ENCODE measurements at places on chromosomes 4 and X. TPM values are rescaled to one million over a fixed set of nuclear protein-coding genes. Genes with fewer than 3 reads are reported as not detected.

Gene PFKFB1
- total RNA-seq: 2.3 TPM

Gene SYN1
- total RNA-seq: 4.0 TPM

Gene DOK7
- total RNA-seq: 6.3 TPM

Gene LRCH2
- 0.33 TPM for total RNA-seq

Gene REELD1
- total RNA-seq: 0.78 TPM

Gene NAT8L
- 3.6 TPM for total RNA-seq

- no peak for DNase-seq
Measured at GRCh38 chr4:41288254-41288653, 31.5 kb downstream of the UCHL1 start.

- DNase-seq: no peak
Measured at GRCh38 chr4:152581536-152582160, 45.8 kb upstream of the FBXW7 start.

- DNase-seq: no peak
Measured at GRCh38 chr4:14176613-14177012, 549.1 kb upstream of the BOD1L1 start.

GRCh38 chr4:169566021-169566818 is 46.2 kb downstream of the NEK1 start:
- DNase-seq: peak; percentile 69

DNA sequence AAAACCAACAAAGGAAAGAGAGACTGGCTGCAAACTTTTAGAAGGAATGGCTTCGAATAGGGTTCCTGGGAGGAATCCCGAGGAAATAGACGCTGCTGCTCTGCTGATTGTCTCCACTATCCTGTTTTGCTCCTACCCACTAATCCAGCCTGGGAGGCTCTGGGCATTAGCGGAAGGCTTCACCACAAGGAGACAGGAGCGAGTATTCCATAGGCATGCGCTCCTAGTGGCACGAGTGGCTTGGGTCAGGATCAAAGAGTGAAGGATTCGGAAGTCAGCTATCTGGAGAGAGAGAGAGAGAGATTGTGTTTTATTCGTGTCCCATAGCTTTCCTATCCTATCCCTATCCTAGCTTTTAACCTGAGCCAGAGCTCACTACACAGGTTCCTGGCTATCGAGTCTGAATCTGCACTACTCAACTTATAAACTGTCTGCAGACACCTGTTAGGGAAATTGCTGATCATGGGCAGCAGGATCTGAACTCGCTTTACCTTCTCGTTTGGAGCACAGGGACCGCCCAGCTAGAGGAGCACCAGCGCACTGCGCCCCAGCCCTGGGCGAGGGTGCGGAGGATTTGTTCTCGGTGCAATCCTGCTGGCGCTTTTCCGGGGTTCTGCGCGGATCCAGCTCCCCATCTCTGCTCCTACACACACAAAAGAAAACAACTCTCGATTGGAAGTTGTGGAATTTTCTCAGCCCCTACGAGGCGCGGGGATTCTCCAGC is 740 bp upstream of the NPY2R start:
- DNase-seq: peak; percentile 2

GRCh38 chr4:141668200-141668910 is 32.0 kb downstream of the IL15 start:
- DNase-seq: no peak

- no peak for DNase-seq
Measured at GRCh38 chr4:1318488-1319213, 28.4 kb upstream of the UVSSA start.

DNA sequence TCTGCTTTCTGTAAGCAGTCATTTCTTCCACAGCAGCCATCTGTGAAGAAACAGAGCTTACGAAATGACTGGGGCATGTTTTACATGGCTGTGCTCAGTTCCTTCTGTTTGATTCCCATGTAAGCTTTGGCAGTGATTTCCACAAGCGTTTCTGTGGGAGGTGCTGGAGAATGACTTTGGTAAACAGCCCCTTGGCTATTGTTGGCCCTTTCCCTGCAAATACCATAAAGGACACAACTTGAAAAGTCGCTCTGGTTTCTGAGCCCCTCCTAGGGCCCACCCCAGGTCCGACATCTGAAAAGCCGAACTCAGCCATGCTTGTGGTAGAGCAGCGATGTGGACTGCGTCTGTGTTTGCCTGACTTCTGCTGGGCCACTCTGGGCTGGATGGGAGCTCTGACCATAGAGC is 3.7 kb downstream of the LIMCH1 start:
- DNase-seq: no peak

GRCh38 chr4:20684852-20685763 is 15.2 kb upstream of the PACRGL start:
- no peak for DNase-seq

DNA sequence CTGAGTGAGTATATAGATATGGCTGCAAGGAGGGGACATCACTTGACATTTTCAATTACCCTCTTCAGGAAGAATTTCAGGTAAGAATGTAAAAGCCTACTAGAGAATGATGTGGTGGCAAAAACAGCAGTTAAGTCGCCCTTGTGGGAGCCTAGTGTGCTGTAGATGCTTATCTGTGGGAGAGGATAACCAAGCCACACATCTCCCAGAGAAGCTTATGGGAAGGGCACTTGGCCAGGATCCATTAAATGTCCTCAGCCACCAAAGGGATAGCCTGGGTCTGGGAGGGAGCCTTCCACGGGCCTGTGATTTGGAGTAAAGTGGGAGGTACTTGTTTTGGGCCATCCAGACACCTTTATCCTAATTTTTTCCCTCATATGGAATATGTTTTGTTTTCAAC is 41.3 kb upstream of the BCLAF3 start:
- DNase-seq: no peak

- DNase-seq: no peak
Measured at GRCh38 chrX:136497556-136498052, at the start of gene HTATSF1. TSS of gene HTATSF1 (plus strand) at chrX:136497592. CDS start at chrX:136497685, 93 bp downstream.

DNA sequence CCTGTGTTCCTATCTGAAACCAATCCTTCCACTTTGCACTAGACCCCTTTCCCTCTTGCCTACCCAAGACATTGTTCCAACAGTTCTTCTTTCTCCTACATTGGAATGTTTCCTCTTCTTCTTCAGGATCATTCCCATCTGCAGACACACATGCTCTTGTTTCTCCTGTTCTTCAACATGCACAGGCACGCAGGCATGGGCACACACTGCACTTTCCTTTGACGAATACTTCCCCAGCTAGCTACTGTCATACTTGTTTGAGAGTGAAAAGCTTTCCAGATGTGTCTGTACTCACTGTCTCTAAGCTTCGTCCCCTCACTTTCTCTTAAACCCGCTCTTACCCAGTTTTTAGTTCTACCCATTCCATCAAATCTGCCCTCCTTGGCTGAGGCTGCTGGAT is 31.8 kb upstream of the ERVMER34-1 start:
- DNase-seq: no peak

- DNase-seq: peak; percentile 68
Measured at GRCh38 chr4:87375719-87376291, 15.2 kb downstream of the HSD17B11 start.

DNA sequence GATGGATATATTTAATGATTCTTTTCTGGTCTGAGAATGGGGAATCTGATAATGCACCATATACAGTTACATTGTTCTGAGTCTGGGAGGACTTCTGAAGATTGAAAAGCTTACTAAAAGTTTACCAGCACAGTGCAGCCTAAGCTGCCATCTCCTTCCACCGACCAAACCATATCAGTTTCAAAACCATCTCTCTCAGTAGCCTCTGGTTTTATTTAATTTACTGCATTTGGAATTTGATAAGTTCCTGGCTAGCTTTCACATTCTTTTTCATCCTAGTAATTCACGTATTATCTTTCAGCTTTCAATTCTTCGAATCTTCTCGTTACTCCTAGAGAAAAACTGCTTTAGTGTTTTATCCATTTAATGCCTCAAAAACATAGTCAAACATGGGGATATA is 181.4 kb upstream of the HCCS start:
- no peak for DNase-seq

DNA sequence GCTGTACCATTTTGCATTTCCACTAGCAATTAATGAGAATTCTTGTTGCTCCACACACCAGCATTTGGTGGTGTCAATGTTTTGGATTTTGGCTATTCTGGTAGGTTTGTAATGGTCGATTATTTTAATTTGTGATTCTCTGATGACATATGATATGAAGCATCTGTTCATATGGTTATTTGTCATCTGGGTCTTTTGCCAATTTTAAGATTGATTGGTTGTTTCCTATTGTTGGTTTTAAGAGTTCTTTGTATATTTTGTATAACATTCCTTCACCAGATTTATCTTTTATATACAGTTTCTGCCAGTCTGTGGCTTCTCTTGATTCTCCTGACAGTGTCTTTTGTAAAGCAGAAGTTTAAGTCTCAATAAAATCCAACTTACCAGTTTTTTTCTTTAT is 18.5 kb upstream of the BDH2 start:
- DNase-seq: no peak

DNA sequence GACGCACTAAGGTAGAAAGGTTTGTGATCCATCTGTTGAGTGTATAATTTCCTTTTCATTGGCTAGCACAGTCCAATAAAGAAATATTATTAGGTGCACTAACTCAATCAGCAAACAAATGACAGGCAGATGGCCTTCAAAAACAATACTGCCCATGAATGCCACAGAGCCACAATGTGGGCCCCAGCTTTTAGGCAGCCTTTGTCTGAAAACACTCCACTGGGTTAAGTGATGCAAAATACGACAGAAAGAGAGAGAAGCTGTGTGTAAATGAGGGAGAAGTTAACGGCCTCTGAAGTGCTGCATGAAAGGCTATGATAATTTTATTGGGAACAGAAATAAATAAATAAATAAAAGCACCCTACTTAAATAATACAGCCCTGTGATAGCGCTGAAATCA is 274.6 kb downstream of the NKX6-1 start:
- no peak for DNase-seq
